ENCODE measurements at places on chromosomes 1 and 21.

DNA sequence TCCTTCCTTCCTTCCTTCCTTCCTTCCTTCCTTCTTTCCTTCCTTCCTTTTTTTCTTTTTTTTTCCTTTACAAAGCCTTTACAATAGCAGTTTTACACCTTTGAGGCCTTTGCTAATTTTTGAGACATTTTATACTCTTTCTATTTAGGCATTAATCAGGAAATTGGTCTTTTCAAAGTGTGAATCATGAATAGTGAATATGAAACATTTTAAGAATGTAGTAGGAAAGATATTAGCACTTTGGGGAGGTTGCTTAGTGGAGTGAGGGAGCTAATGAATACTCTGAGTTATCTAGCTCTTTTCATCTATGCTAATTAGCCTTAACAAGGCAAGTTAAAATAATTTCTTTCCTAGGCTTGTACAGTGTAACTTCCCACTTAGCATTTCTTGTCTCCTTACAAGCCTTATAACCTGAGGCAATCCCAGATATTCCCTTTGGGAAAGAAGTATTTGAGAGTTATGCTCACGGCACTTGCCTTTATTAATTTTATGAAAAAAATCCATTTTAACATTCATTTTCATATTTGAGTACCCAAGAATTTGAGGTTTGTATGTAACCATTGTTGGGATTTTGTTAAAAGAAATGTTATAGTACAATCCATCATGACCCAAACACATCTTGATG lies 122.6 kb downstream of the NTNG1 start:
- DNase-seq: no peak

DNA sequence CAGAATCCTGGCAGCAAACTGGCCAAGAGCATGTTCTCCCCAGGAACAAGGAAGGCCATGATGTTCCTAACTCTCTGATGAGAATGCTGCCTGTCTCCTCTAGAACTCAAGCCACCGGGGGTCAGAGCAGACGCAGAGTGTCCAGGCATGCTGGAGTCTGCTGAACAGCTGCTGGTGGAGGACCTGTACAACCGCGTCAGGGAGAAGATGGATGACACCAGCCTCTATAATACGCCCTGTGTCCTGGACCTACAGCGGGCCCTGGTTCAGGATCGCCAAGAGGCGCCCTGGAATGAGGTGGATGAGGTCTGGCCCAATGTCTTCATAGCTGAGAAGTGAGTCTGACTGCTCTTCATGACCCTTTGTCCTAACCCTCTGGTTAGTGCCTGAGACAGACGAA lies 23.4 kb downstream of the STYXL2 start:
- no peak for DNase-seq

GRCh38 chr1:248905662-248906008 lies 400 bp upstream of the PGBD2 start:
- peak; percentile 2 for DNase-seq

GRCh38 chr21:35850542-35851103 lies 209.7 kb downstream of the SETD4 start:
- peak; percentile 32 for DNase-seq

- DNase-seq: peak; percentile 56
Measured at GRCh38 chr1:33255347-33256220, 708 bp upstream of the ZNF362 start.

DNA sequence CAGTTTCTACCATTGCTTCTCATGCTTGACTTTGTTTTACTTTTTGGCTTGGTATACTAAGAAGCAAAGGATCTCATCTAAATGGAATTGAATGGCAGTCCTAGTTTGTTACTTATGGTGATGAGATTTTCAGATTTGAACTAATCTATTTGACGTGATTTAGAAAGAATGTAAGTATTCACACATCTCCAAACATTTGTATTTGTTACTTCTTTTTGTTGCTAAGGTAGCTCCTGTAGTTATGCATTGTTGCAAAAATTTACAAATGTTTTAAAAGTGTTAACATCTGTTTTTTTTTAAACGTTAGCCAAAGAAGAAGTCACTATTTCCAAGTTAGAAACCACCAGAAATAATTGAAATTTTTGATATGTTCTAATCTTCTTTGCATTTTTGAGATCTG lies 222.5 kb downstream of the RPS6KC1 start:
- DNase-seq: no peak

DNA sequence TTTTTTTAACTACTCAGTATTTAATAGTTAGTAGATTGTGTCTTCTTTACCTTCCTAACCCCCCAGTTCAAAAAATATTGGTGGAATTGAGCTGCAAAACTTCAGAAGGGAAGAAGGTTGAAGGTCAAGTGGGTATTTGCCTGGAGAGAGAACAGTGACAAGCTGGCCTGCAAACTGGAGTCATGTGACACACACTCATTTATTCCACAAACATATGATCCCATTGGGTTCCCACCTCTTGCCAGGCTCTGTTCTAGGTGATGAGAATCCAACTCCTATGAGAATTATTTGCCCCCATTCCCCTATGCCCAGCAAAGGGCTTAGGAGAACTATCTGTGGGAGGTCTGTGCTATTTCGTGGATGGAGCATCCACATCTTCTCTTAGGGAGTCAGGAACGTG lies 3.5 kb upstream of the PEF1 start:
- DNase-seq: no peak

DNA sequence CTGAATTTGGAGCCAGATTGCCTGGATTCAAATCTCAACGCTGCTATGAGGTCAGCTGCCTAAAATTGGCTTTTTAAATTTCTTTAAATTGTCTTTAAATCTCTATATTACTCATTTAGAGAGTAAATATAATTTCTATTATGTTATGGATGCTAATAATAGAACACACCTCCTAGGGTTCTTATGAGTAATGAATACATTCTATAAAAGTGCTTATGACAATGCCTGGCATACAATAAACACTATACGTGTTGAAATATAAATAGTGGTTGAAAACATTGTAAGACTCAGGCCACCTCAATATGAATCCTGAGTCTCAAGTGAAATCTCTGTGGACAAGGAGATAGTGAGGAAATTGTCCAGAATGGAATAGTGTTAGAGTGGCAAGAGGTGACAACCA lies 31.0 kb upstream of the PHGDH start:
- no peak for DNase-seq

GRCh38 chr1:87295445-87296110 lies 33.1 kb upstream of the LMO4 start:
- DNase-seq: no peak

- DNase-seq: no peak
Measured at GRCh38 chr1:163050496-163050895, 18.7 kb upstream of the RGS4 start.

GRCh38 chr1:65378247-65378946 lies 42.1 kb upstream of the LEPR start:
- no peak for DNase-seq

- DNase-seq: no peak
Measured at GRCh38 chr1:6338695-6339094, 54.9 kb downstream of the ACOT7 start.

DNA sequence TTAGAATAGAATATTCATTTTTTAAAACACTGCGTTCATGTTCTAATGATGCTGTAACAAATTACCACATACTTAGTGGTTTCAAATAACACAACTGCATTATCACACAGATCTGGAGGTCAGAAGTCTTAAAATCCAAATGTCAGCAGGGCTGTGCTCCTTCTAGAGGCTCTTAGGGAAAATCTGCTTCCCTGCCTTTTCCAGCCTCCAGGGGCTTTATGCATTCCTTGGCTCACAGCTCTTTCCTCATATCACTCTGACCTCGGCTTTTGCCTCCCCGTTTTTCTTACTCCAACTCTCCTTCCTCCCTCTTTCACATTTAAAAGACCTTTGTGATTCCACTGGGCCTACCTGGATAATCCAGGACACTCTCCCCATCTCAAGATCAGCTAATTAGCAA lies 18.6 kb upstream of the FMN2 start:
- DNase-seq: no peak

DNA sequence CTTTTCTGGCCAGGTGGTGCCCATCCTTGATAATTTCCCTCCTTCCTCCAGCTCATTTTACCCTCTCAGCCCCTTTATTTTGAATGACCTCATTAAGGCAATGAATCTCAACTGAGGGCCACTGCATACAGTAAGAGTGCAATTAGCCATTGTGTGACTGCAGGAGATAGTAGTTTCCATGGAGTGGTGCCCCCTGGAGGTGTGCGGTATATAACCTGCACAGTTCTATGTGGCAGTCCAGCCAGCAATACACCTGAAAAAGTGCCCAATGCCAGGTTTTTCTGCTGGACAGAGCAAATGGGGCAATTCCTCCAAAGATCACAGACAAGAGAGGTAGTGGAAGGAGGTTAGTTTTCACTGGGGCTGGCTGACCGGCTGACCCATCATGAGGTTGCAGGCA lies 25.9 kb upstream of the LRRC38 start:
- DNase-seq: no peak

- no peak for DNase-seq
Measured at GRCh38 chr21:16404776-16405175, 675.0 kb downstream of the USP25 start.

DNA sequence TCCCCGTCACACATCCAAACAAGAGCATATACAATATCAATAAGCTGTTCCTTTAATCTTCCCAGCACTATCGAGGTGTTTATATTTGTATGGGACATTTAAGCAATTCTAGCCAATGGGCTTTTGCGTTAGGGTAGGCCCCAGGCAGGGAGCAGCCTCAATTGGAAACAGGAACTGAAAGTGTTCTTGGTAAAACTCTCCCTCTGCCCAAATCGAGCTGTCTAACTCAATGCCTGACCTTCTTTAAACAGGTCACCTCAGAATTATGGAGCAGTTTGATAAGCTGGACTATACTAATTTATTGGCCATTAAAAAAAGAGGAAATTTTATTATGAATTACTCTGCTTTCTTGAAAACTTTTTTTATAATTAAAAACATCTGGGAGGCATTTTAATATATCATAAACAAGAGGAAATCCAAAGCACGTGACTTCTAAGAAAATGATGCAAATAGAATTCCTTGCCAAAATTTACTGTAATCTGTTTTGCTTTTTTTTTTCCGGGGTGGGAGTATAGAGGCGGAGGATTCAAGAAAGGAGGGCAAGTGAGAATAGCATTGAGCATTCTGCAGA lies 498.1 kb downstream of the LMO4 start:
- DNase-seq: peak; percentile 79

- no peak for DNase-seq
Measured at GRCh38 chr1:232147215-232147614, 482.7 kb downstream of the SIPA1L2 start.

DNA sequence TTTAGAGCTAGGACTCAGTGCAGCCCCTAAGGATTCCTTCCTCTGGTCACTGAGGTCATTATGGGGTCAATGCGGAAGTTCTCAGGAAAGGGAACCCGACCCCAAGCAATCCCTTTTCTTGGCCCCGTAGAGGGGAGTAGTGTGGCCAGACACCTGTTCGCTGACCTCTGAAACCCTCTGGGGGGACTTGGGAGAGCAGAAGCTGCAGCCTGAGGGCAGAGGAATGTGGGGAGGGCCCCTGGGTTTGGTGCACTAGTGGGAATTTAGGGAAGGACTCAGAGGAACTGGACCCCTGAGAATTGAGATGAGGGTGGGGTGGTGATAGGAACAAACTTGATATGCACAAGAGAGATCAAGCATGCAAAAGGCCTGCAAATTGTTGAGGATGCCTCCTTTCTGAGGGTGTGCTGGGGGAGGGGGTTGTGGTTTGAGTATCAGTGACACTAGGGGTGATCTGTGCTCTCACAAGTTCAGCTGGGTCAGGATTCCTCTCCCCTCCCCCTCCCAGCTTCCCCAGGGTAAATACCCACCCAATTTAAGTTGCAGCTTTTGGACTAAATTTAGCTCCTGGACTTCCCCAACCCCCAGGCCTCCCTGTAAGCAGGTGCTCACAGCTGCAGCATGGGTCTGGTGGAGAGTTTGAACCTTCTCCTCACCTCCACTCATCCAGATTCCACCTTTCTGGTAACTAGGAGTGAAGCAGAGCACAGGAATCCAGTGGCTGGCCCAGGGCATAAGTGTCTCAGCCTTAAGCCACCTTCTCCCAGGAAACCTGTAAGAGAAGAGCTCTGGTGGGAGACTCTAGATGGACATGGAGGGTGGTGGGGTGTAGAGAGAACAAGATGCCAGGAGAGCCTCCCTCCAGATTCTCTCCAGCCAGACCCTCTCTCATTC lies 13.5 kb downstream of the ADAMTSL4 start:
- DNase-seq: peak; percentile 57

DNA sequence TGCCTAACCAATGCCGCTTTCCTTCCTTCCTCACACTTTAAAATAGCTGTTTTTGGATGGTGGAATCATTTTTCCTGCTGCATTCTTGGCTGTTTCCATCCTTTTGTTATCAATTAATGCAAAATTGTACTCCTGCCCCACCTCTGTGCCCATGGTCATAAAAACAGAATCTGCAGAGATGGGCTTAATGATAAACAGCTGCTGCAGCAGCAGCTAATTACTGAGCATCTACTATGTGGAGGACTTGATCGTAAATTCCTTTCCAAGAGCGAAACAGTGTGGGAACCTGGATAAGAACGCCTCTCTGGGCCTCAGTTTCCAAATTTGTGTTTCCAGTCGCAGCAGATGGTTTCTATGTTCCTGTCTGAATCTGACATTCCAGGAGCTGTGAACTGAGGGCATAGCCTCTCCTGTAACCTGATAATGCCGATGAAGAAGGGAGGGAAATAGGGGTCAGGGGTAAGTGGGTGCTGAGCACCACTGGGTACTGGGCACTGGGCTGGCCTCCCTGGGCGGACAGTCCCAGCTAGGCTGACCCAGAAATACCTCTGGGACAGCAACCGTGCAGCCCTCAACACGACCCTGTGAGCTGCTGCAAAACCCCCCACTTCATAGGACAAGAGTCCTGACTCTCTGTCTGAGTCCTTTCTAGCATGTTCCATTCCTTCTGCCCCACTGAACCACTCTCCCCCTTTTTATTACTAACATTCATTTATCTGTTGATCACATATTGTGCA lies 121.7 kb downstream of the DMRTB1 start:
- no peak for DNase-seq

GRCh38 chr1:93614541-93614940 lies 67.1 kb downstream of the BCAR3 start:
- DNase-seq: no peak

DNA sequence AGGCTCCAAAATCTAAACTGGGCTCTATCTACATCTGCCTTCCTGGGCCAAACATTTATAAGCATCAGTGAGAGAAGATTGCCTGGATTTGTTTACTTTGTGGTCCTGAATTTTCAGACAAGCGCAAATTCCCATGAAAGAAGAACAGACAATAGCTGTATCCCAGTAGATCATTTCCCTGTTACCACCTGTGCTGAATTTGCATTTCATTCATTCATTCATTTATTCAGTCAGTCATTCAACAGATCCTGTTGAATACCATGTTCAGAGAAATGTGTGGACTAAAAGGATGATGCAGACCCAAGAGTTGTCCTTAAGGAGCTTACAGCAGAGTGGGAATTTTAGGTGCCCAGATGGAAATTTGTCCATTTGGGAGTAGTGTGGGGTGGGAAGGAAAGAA lies 2.2 kb downstream of the PGM1 start:
- no peak for DNase-seq

DNA sequence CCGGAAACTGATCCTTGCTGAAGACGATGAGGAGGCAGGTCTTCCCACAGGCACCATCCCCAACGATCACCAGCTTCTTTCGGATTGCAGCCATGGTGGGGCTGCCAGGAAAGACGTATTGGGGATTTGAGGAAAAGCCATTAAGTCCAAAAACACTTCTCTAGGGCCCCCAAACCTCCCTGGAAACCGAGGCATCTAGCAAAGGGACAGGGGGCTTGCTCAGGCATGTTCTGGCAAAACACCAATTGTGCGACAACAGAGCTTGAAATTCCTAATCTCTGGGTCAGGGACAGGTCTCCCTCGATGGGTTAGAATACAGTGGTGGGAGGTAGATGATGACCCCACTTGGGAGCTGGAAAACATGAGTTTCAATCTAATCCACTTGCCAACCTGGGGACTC lies 3.2 kb downstream of the RHOC start:
- no peak for DNase-seq

All from suppressor macrophage treated with lipopolysaccharide for 1 hour (primary cell).